Stimulated activated CD4-positive, alpha-beta T cell treated with anti-CD3 and anti-CD28 coated beads, Interleukin-1b, Interleukin-23, amount 100 ng/mL, for 1 hour (primary cell): ENCODE measurements at places on chromosomes 4 and X.

DNA sequence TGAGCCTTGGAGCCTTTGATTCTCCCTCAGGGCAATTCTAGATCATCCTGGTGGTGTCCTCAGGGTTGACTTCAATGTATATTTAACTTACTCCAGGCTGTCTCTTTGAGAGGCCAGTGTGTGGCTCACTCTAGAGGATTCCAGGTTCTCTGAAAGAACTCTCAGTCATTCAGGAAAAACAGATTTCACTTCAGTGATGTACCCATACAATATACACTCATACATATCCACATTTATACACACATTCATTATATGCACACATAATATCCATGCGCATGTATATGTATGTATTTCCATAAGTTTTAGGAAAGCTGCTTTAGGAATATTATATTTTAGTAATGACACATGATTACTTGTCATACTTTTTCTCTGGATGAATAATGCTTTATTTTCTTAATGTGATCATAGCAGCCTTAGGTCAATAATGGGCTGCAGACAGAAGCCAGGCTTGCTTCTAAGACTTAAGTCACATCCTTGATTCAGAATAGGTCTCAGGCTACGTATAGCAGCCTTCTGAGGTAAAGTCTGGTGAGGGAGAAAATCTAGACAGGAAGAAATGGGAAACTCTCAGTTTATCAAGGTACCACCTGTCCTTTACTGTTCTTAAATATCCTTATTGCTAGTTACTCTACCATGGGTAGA lies 397.0 kb downstream of the GPAT3 start:
- no peak for DNase-seq

DNA sequence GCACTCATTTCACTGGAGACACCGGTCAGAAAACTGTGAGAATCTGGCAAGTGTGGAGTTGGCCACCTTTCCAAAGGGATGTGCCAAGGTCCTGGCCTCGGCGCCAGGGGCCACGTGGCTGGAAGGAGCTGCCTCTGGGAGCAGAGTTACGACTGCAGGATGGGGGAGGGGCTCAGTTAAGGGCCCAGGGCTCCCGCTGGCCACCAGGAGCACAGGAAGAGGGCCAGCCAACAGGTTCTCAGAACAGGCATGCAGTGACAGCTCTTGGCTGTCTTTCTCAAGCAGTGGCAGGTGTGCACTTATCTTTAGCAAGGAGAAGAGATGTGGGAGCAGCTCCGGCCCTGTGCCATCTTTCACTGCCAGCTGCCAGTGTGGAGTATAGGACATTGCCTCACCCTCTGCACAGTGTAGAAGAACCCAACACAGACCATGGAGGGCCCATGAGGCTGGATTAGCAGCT lies 115.9 kb upstream of the RBPJ start:
- no peak for DNase-seq

DNA sequence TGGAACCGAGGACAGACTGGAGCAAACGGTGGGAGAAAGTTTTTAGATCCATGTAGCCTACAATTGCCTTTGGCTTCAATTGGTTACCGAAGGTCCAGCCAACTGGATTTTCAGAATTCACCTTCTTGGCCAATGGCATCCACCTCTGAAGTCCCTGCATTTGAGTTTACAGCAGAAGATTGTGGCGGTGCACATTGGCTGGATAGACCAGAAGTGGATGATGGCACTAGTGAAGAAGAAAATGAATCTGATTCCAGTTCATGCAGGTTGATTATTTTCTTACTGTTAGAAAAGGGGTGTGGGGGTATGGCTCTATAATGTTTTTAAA lies 702 bp downstream of the KLHL5 start:
- DNase-seq: no peak

DNA sequence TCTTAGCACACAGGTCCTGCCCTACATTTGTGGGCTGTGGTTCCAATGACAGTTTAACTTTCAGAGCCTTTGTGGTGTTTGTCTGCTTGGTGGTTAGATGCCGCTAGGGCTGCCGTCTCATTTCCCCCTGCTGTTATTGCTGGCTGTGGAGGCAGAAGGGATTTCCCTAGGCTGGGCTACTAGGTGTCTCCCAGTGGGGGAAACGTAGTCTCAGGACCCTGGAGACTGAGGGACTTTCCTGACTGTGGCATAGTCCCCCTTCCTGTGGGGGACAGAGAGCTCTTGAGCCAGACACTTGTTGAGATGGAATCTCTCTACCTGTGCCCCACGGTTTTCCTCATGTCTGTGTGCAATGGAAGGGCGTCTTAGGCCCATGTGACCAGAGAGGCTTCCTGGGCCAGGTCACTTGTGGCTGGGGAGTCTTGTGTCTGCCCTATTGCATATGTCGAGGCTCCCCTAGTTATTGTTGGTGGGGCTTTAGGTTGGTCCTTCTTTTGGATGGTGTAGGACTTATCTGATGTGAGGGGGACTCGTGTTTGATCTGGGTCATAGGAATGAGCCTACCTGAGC lies 68.2 kb downstream of the ARHGAP10 start:
- DNase-seq: no peak

DNA sequence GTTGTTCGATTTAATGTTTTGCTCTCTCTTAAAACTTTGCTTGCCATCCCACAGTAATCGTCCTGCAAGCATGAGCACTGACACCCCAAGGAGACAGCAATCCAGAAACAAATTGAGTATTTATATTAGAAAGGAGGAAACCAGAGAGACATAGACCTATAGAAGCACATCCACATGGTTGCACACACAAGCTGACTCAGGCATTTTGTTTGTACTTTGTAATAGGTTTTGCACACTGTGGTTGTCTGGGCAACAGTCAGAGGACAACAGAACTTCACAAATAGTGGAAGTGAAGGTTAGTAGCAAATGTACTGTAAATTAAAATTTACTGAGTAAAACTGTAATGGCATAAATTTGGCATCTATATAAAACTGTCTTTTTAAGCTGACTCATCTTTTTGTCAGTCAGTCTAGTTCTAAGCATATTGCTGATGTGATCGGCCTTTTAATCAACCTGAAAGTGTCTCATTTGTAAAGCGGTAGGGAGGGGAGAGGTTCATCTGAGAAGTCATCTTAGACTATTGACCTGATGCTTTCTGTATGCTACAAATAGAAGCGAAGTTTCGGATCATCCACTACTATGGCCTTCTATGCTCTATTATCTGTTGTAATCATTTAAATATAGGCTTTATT lies 1624.7 kb downstream of the ARAP2 start:
- DNase-seq: no peak

- DNase-seq: no peak
These were observed 1310.7 kb upstream of the TENM3 start for GRCh38 chr4:180932370-180933001.

- no peak for DNase-seq
These were observed 850 bp downstream of the IGBP1 start for GRCh38 chrX:70134116-70134477.

DNA sequence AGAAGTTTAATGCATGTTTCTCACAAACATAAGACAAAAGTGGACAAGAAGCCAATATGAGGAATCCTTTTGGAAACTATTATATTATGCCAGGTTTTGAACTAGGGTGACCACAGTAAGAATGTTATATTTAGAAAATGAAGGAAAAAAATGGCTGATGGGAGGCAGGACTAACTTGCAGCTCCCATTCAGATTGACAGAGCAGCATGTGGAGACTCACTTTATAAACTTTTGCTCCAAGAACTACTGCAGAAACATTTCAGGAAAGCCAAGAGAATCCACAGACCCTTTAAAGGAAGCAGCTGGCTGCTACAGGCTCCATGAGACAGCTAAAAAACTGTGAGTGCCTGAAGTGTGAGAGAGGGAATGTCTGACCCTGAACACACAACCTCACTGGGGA lies 738.6 kb upstream of the GRIA3 start:
- no peak for DNase-seq

DNA sequence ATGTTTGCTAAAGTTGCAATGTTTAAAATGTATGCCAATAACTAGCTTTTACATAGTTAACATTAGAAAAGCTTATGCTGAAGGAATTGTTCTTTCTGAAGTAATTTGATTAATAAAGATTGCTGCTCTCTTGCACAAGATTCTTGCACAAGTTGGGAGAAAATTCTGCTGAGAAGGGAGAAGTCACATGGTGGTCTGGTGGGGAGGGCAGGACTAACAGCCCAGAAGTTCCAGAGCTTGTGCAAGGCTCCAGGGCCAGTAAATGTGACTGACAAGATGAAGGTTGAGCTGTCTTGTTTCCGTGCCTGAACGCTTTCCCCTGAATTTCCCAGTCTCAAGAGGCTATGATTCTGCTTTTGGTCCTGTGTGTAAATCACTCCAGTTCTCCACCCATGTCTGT lies 112.9 kb upstream of the VCX start:
- no peak for DNase-seq

GRCh38 chrX:143781103-143781502 lies 60.6 kb upstream of the SPANXN2 start:
- no peak for DNase-seq
